ENCODE measurements at places on chromosomes 5 and 9. TPM values are rescaled to one million over a fixed set of nuclear protein-coding genes. Genes with fewer than 3 reads are reported as not detected.

DNA sequence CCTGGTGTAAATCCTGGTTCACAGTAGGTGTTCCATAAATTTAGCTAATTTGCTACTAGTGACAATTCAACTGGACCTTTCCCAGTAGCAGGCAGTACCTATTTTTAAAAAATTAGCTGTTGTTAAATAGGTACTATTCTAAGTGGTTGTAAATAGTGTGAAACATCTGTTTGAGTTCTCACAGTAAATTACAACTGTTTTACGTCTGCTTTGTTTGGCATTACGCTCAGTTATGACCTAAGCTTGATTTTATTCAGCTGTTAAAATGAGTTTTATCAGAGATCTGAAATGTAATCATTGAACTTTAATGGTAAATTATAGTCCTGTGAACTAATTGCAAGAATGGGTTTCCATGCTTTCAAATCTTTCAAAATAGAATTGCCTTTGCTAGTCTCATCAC lies 93.9 kb downstream of the GPBP1 start:
- DNase-seq = no peak

GRCh38 chr5:133611357-133612248 lies 738 bp downstream of the FSTL4 start:
- DNase-seq = peak; percentile 18

DNA sequence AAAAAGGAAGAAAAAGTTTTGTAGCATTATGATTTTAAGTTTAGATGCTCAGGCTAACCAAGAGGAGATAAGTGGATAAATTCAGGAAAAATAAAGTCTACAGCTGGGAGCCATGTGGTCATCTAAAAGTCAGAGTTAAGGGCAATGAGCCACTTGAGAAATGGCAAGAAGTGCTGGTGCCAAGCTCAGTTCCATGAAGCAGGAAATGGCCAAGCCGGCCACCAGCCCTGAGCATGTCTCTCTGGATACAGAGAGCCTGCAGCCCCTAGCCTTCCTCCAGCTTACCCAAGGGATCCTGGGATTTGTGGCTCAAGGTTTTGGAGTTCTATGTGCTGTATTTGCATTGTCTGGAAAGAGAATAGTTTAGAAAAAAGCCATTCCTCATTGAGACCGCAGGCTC lies 12.2 kb upstream of the S1PR3 start:
- DNase-seq = no peak

GRCh38 chr9:34869390-34869789 lies 88.7 kb upstream of the PHF24 start:
- DNase-seq = no peak

The NDUFA8 gene
- 51.4 TPM for total RNA-seq

GRCh38 chr5:135032999-135033861 lies 798 bp downstream of the PITX1 start:
- DNase-seq = no peak
